A549 treated with GW870086 at 1 μM for 4 hours (cell line): ENCODE measurements at places on chromosomes 16 and 17. TPM values are rescaled to one million over a fixed set of nuclear protein-coding genes. Genes with fewer than 3 reads are reported as not detected.

MGAT5B gene
- 18.4 to 26.0 TPM (median 23.0 TPM) in 5 replicates for total RNA-seq

ZFP3 gene
- 0.69 to 1.3 TPM (median 1.0 TPM) in 5 replicates for total RNA-seq

CRHR1 gene
- 0.20 TPM in 1 of 5 replicates, not detected in the others for total RNA-seq

OR3A2 gene
- not detected in 5 replicates for total RNA-seq

SLC26A11 gene
- total RNA-seq = 13.3 to 15.7 TPM (median 14.4 TPM) in 5 replicates

LGALS9C gene
- not detected in 5 replicates for total RNA-seq

CSH1 gene
- total RNA-seq = not detected in 5 replicates

CDRT15 gene
- not detected in 5 replicates for total RNA-seq

TEKT5 gene
- 0.14 TPM in 1 of 5 replicates, not detected in the others for total RNA-seq

VAT1L gene
- total RNA-seq = 0.03 to 0.16 TPM in 2 of 5 replicates, not detected in the others

STUB1 gene
- total RNA-seq = 86.9 to 131 TPM (median 117 TPM) in 5 replicates

TNP2 gene
- total RNA-seq = not detected in 5 replicates

KRT26 gene
- not detected in 5 replicates for total RNA-seq

UTS2R gene
- total RNA-seq = not detected in 5 replicates

KRT39 gene
- not detected in 5 replicates for total RNA-seq

CLEC3A gene
- not detected in 5 replicates for total RNA-seq

CDYL2 gene
- total RNA-seq = 0.33 to 0.79 TPM (median 0.50 TPM) in 5 replicates

TTC19 gene
- 42.9 to 53.2 TPM (median 50.8 TPM) in 5 replicates for total RNA-seq

FAM234A gene
- 40.6 to 50.1 TPM (median 47.8 TPM) in 5 replicates for total RNA-seq

CCT6B gene
- 0.80 to 1.9 TPM (median 1.8 TPM) in 5 replicates for total RNA-seq

BIRC5 gene
- 95.9 to 111 TPM (median 104 TPM) in 5 replicates for total RNA-seq

SLC5A2 gene
- 0.09 to 1.0 TPM (median 0.24 TPM) in 5 replicates for total RNA-seq

RILP gene
- total RNA-seq = 14.6 to 18.7 TPM (median 18.1 TPM) in 5 replicates

NARF gene
- total RNA-seq = 47.7 to 55.1 TPM (median 52.0 TPM) in 5 replicates

STAC2 gene
- 0.81 to 1.7 TPM (median 1.3 TPM) in 5 replicates for total RNA-seq

B3GNT9 gene
- total RNA-seq = 7.7 to 9.5 TPM (median 9.0 TPM) in 5 replicates

NPIPA2 gene
- total RNA-seq = 0.71 to 2.8 TPM (median 1.2 TPM) in 5 replicates

QPRT gene
- 0.56 to 1.4 TPM (median 0.76 TPM) in 5 replicates for total RNA-seq

GPR139 gene
- total RNA-seq = not detected in 5 replicates

BAIAP3 gene
- 0.94 to 1.5 TPM (median 1.3 TPM) in 5 replicates for total RNA-seq

GPR179 gene
- 0.02 to 0.10 TPM (median 0.03 TPM) in 5 replicates for total RNA-seq

ZNF423 gene
- 0.05 to 0.27 TPM (median 0.15 TPM) in 5 replicates for total RNA-seq

SDK2 gene
- total RNA-seq = 0.54 to 1.0 TPM (median 0.92 TPM) in 5 replicates
